CD4-positive, alpha-beta memory T cell (primary cell): ENCODE measurements at places on chromosomes 4 and X. TPM values are rescaled to one million over a fixed set of nuclear protein-coding genes. Genes with fewer than 3 reads are reported as not detected.

Gene MAGED4
- 17.1 TPM for total RNA-seq

DNA sequence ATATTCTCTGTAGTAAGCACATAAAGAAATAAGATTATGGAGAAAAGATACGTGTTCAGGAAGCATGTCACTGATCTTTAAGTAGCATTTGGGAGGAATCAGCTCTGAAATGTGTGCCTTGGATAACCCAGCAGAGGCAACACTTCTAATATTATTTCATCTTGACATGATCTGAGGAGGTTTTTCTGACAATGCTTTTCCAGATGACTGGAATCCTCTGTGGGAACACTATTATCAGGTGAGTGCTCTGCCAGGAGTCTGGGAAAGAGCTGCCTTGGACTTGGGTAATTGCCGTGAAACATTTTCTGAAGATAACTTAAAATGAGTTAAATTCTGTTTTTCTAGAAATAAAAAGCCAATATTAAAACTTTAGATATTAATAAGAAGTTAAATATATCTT, 78.2 kb upstream of the QRFPR start:
- H3K36me3 ChIP-seq: no peaks in the 10 kb centered on the region
- no peaks in the 10 kb centered on the region for H3K4me1 ChIP-seq
- no peak overlapping the region for H3K4me3 ChIP-seq
- H3K27me3 ChIP-seq: no peaks in the 10 kb centered on the region
- no peak for DNase-seq
- no peak overlapping the region for H3K27ac ChIP-seq

Gene PNCK
- total RNA-seq: not detected

DNA sequence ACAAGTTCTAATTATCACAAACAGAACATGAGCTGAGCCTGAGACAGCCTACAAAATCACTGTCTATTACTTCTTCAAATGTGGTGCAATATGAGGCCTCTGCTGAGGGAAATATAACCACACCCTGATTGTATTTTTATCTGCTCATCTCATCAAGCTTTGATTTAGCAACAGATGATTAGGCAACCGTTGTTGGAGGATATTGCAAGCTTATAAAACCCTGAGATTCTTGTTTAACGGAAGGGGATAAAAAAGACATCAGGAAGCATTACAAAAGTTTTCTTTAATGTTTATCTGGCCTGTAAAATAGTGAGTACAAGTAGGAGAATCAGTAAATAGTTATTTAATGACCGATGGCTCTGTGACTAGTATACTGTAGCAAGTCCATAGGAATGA, 108.5 kb downstream of the ZNF330 start:
- no peak overlapping the region for H3K27ac ChIP-seq
- DNase-seq: no peak
- no peaks in the 10 kb centered on the region for H3K36me3 ChIP-seq
- no peaks in the 10 kb centered on the region for H3K4me1 ChIP-seq
- H3K4me3 ChIP-seq: no peak overlapping the region
